ENCODE measurements at places on chromosomes 2 and 18.
A peak's percentile ranks its signal among the peaks of the same experiment; 100 is the strongest.

DNA sequence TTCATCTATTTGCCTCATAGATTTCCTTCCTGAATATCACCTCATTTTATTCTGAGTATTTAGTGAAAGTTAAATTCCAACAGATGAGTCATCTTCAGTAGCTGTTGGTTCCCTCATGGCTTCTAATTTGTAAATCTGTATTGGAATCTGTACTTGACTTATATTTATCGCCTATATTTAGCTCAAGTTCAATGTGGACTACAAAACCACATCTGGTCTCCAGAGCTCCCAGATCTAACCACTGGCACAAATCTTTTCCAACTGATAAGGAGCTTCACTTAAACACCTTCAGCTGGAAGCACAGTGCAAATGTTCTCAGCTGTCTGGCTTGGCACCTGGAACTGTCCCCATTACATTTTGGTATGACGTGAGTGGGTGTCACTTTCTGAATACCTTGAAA is 82.8 kb upstream of the DSEL start:
- no peaks in the 10 kb centered on the region for H3K4me1 ChIP-seq
- H3K36me3 ChIP-seq: no peaks in the 10 kb centered on the region
- H3K27me3 ChIP-seq: no peaks in the 10 kb centered on the region
- no peak overlapping the region for H3K27ac ChIP-seq

GRCh38 chr2:33268246-33268831 is 208.1 kb upstream of the RASGRP3 start:
- H3K4me3 ChIP-seq: no peak overlapping the region
- no peaks in the 10 kb centered on the region for H3K4me1 ChIP-seq
- H3K27me3 ChIP-seq: no peaks in the 10 kb centered on the region

GRCh38 chr18:58362027-58362575 is 266.8 kb downstream of the ALPK2 start:
- peaks cover 29% of the 10 kb centered on the region for H3K4me1 ChIP-seq
- H3K27ac ChIP-seq: peak overlapping the region; percentile 97
- H3K36me3 ChIP-seq: peaks cover 11% of the 10 kb centered on the region
- DNase-seq: peak; percentile 78
- H3K4me3 ChIP-seq: no peak overlapping the region
- H3K27me3 ChIP-seq: no peaks in the 10 kb centered on the region

DNA sequence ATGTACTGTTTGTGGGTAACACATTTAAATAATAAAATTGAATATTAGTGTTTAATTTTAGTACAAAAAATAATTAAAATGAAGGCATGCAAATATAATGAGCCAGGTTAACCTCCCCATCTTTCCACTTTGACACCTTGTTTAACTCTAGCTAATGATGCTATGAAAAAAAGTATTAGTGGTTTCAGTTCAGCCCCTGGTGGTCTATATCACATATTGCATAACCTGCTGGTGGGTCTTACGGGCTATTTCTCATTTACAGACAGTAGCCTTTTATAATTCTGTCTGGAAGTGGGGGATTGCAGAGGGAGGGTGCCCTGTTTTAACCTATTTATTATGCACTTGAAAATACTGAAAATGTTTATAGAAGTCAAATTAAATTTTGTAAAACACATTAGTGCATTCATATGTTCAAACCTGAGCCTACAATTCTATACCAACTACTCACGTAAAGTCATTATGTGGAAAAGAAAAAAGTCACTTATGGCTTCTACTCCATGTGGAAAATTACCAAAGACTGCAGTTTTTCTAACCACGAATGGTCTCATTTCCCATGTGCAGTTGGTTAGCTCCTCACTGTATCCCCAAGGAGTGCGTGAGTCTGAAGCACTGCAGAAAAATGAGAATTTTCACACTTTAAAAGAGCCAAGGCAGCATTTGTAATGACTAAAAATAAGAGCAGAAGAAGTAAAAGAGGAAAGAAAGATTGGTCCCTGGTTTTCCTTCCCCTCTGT is 381.0 kb downstream of the MTX2 start:
- no peak overlapping the region for H3K27ac ChIP-seq
- H3K4me1 ChIP-seq: no peaks in the 10 kb centered on the region
- no peaks in the 10 kb centered on the region for H3K27me3 ChIP-seq

DNA sequence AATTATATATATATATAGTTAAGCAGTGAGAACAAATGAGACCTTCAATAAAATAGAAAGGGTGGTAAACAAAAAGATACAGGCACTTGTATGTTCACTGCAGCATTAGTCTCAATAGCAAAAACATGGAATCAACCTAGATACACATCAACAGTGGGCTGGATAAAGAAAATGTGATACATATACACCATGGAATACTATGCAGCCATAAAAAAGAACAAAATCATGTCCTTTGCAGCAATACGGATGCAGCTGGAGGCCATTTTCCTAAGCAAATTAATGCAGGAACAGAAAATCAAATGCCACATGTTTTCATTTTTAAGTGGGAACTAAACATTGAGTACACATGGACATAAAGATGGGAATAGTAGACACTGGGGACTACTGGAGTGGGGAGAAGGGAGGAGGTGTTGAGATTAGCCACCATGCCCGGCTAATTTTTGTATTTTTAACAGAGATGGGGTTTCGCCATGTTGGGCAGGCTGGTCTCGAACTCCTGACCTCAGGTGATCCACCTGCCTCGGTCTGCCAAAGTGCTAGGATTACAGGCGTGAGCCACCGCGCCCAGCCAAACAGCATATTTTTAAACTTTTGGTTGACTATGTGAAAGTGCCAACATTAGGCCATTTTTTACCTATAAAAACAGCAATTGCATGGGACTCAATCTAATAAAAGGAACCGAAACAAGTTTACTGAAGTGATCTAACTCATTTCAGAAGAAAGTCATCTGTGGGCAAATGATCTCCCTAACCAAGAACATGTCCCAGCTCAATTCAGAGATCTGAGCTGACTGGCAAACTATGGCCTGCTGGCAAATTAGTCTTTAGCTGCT is 23.7 kb downstream of the ICA1L start:
- no peak overlapping the region for H3K27ac ChIP-seq
- peaks cover 11% of the 10 kb centered on the region for H3K4me1 ChIP-seq
- no peak for DNase-seq
- H3K4me3 ChIP-seq: no peak overlapping the region

Data from thyroid gland (tissue), 4 donors.